ENCODE measurements at places on chromosomes 12 and 14.

DNA sequence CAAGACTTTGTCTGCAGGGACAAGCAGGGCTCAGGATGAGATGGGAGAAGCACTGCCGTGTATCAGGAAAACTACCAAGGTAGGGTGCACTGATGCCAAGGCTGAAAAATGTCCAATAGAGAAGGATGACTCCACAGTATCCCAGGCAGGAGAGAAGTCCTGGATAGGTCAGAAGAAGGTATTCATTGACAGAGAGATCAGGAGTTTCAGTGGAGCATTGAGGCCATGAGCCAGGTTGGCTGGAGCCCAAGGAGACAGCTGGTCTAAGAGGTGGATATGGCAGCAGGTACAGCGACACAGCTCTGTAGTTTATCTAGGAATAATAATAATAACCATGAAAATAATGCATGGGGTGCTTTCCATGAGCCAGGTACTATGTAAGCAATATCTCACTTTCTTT is 180.9 kb downstream of the EXOC5 start:
- no peak for DNase-seq

DNA sequence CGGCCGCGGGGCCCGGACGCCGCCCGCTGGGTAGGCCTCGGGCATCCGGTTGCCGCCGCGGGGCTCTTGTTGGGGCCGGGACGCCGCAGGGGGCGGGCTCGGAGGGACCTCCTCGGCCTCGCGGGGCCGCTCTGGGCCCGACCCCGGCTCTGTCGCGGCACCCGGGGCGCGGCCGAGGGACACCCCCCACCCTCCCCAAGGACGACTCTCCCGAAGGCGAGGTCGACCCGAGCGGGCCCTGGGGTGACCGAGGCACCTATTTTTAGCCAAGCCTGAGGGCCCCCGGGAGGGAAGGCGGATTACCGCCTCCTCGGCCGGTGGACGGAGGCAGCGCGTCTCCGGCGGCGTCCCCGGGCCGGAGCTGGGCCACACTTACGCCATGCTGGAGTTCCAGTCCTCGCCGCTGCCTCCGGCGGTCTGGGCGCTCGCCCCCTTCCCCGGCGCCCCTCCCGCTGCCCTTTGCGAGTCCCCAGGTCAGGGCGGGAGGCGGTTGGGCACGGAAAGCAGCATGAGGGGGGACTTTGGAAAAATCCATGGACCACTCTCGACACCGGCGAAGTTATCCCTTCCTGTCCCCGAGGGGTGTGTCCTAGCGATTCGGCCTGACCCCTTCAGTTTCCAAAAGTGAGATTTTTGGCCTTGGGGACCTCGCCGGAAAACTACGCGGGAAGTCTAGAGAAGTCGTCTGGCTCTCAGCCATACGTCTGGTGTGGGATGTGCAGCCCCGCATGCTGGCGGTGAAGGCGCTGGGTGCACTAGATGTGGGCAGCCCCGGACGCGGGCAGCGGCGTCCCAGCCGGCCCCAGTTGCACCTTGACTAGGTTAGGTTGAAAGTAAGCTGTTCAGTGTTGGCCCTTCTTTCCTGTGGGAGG is 699 bp downstream of the KTN1 start:
- peak; percentile 50 for DNase-seq

DNA sequence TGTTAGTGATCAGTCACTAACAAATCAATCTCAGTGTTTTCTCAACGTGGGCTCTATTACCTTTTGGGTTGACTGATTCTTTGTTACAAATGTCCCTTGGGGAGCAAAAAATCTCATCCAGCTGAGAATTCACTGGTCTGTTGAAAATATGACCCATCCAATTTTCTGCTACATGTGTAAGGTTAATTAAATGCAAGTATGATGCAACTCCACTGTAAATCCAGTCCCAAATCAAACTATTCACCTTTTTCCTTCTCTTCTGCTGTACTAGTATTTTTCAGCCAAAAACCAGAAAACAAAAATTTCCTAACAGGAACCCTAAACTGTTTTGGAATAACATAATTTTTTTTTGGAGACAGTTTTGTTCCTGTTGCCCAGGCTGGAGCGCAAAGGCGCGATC is 2.2 kb downstream of the ERH start:
- DNase-seq, result no peak

- peak; percentile 20 for DNase-seq
Measured at GRCh38 chr12:41189395-41190251, 1.5 kb downstream of the PDZRN4 start.

DNA sequence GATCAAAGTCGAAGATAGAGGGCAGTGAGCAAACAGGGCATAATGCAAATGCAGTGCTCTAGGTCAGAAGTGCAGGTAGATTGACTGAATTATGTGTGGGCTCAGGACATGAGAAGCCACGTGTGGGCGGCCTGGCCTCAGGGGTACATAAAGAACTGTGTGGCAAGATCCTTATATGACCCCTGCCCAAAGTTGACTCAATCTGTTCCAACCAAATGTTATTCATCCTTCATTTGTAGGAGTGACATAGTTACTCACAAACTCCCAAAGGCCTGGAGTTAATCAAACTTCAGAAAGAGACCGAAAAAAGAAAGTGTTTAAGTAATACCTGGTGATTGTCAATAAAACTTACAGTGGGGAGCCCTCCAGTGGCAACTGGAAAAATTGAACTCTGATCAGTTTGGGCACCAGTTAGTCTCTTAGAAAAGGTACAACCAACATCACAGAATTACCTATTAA is 150.4 kb upstream of the FAR2 start:
- DNase-seq, result no peak

- no peak for DNase-seq
Measured at GRCh38 chr12:78210506-78210860, 379.8 kb downstream of the NAV3 start.

- no peak for DNase-seq
Measured at GRCh38 chr12:92540782-92541423, 161.9 kb upstream of the PLEKHG7 start.

DNA sequence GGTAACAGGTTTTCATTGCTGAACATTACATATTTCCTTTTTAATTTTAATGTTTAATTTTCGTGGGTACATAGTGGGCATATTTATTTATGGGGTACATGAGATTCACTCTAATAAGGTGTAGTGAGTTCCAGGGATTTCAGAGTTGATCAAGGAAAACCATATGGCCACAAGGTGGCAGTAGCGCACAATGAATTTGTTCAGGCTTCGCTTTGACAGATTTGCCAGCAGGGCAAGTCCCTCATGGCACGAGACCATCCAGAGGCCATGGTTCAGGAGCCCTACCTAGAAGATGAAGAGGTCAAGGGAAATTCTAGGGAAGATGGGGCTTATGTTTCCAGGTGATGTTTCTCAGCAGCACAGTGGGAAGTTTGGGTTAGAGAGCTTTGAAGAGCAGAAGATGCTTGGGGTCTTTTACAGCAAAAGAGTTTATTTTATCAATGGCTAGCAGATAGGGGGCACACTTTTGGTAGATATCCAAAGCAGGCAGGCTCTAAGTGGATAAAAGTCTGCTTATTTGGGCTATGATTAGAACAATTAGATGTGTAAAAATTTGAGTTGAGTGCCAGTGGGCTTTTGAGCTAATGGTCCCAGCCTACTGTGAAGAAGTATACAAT is 1004.4 kb downstream of the AACS start:
- DNase-seq, result peak; percentile 76

- DNase-seq, result no peak
Measured at GRCh38 chr14:73438993-73439392, 19.4 kb downstream of the NUMB start.

GRCh38 chr12:121717041-121717699 is 4.6 kb downstream of the TMEM120B start:
- no peak for DNase-seq

DNA sequence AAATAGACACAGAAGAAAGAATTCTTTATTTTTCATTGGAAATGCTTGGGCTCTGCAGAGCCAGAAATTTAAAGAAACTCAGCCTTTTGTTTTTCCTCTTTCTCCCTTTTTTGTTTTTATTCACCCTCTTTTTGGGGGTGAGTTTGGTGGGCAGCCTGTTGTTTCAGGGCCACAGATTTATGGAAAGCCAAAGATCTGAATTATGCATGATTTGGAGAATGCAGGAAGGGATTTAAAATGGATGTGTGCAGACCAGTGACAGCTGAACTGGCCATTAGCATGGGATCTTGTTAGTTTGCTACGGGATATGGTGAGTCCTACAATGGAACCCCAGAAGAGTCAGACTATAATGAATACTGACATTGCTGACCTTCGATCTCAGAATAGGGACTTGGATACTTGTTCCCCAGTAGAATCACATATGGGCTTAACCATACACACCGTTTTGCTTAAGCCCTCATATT is 7.7 kb upstream of the ATXN2 start:
- DNase-seq, result no peak

DNA sequence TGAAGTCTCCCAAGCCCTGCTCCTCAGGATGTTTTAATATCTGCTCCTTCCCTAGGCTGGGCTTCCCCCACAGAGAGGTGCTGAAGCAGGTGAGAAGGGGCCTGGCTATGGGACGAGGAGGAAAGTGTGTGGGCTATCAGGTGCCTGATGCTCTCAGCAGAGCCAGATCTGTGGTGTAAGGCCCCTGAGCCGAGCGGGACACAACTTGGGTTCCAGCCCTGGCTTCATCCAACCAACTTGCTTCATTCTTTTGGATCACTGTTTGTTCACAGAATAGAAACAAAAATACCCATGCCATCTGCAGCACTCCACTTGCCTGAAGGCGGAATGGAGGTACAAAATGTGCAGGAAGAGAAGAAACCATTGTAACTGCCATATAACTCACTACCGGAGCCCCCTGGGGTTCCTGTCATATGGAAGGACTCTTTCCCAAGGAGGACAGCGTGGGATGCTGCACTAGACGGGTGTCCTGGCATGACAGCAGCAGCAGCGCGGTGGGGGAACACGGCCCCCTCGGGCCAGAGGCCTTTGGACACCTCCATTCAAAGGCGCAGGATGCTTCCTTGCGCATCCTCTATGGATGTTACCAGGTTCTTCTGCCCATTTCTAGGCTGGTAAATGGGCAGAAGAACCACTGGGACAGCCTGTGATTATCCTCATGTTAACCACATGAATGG is 95.8 kb downstream of the CRACR2A start:
- no peak for DNase-seq

- DNase-seq, result no peak
Measured at GRCh38 chr12:14263742-14264141, 101.7 kb upstream of the ATF7IP start.

DNA sequence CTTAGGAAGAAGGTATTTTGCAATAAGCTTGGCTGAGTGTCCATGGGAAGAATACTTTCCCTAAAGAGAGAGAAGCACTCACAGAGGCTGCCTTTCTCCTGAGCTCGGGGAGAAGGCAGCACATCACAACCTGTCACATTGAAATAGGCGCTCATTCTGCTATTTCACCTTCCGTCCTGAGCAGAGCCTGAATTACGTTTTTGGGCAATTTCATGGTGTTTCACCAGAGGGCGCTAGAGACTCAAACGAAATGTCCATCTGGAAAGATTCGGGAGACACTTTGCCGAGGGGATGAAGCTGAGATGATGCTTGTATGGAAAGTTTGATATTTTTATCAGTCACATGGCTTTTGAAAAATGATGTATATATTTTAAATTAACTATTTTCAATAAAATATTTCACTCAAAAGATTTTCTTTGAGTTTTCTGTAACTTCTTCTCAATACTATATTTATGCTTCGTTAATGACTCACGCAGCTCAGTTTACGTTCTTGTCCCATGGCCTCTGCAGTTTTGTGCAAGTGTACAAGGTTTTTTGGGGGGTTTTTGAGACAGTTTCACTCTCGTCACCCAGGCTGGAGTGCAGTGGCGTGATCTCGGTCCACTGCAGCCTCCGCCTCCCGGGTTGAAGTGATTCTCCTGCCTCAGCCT is 17.4 kb upstream of the B4GALNT3 start:
- DNase-seq, result peak; percentile 74

GRCh38 chr14:95098984-95099599 is 58.2 kb downstream of the DICER1 start:
- DNase-seq, result peak; percentile 48

- DNase-seq, result no peak
Measured at GRCh38 chr12:2675776-2676175, 119.0 kb upstream of the FKBP4 start.

DNA sequence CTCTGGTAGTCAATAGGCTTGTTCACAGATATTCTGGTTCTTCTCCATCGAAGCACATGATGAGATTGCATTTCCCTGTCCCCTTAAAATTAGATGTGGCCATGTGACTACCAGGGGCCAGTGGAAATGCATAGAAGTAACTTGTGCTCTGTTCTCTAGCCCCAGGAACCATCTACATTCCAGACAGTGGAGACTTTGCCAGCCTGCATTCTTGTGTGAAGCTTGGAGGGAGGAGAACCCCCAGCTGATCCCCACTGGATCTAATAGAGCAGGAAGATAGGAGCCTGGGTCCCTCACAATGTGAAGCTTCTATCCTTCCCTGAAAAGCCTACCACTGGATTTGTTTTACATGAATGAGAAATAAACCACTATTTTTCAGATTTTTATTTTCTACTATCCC is 130.1 kb downstream of the KITLG start:
- no peak for DNase-seq

DNA sequence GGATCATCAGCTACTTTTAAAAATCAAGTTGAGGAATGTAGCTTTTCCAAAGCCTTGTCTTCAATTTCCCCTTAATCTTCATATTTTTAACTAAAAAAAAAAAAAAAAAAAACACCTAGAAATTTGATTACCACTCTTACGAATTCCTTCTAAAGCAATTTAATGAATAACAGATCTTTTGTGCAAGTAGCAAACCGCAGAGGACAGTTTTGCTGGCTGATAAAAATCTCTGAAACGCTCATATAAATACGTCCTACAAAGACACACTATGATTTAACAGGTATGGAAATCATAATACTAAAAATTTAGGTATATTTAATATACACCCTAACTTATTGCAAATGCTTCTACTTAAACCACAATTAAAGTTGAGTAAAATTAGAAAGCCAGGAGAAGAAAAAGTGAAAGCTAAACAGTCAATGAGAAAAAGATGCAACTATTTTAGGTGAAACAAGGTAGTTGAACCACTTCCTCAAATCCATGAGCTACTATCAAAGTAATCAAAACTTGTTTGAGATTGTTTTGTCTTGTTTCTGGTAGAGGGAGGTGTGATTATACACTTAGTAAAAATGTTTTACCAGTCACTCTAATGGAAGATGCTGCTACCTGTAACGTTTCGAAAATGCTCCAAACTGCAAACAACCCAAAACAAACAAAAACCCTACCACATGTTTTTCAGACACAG is 2.2 kb downstream of the PAWR start:
- DNase-seq, result no peak

DNA sequence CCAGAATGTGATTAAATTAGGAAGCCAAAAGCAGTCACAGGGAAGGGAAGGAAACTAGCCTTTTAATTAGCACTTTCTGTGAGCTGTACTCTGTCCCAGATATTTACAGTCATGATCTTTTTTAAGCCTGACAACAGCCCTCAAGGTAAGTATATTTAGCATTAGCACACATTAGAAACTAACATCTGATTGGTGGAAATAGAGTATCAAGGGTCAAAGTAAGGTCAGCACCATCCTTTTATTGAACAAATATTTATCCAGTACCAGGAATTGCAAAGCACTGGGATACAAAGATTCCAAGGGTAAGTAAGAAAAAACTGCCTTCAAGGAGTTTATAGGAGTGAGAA is 28.2 kb downstream of the RPGRIP1 start:
- no peak for DNase-seq

GRCh38 chr12:130568501-130568900 is 147.6 kb downstream of the RIMBP2 start:
- DNase-seq, result no peak
